Stimulated activated CD8-positive, alpha-beta memory T cell treated with anti-CD3 and anti-CD28 coated beads, Interleukin-15, amount 100 ng/mL, for 1 hour (primary cell): ENCODE measurements at places on chromosomes 6 and 20.

- DNase-seq, result no peak
Measured at GRCh38 chr6:89842228-89842627, 12.5 kb downstream of the CASP8AP2 start.

DNA sequence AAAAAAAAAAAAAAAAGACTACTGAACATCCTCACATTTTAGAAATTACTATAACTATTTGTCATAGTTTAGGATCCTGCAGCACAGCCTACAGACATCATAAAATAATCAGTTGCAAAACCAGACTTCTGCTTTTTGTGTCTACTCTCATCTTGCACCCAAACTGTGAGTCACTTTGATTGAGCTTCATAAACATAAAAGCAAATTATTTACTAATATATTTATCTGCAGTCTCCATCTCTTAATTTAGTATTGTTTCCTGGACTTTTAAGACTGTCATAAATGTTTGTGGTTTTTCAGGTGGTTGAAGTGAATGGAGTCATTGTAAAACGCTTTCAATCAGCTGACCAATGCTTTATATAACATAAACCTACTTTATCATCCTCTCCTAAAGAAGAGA, 14.8 kb upstream of the CALHM6 start:
- DNase-seq, result no peak

DNA sequence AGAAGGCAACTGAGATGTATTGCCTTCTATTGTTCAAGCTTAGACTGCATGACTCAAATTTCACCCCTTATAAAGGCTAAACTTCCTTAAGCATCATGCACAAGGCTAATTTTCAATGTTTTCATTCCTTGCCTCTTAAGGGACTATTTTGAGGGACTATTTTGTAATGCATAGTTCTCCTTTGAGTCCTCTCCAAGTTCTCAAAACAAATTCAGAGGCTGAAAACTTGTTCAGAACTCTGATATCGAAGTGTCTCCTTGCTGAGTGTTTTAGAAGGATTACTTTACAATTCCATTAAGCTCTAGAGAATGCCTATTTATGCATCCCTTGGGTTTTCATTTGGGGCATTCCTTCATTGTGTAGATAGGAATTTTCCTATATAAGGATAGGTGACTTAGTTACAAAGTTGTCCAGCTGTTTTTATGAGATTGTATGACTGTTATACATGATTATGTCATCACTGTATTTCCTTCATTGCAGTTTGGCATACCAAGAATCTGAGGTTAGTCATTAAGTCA, 41.7 kb downstream of the COL19A1 start:
- DNase-seq, result no peak

DNA sequence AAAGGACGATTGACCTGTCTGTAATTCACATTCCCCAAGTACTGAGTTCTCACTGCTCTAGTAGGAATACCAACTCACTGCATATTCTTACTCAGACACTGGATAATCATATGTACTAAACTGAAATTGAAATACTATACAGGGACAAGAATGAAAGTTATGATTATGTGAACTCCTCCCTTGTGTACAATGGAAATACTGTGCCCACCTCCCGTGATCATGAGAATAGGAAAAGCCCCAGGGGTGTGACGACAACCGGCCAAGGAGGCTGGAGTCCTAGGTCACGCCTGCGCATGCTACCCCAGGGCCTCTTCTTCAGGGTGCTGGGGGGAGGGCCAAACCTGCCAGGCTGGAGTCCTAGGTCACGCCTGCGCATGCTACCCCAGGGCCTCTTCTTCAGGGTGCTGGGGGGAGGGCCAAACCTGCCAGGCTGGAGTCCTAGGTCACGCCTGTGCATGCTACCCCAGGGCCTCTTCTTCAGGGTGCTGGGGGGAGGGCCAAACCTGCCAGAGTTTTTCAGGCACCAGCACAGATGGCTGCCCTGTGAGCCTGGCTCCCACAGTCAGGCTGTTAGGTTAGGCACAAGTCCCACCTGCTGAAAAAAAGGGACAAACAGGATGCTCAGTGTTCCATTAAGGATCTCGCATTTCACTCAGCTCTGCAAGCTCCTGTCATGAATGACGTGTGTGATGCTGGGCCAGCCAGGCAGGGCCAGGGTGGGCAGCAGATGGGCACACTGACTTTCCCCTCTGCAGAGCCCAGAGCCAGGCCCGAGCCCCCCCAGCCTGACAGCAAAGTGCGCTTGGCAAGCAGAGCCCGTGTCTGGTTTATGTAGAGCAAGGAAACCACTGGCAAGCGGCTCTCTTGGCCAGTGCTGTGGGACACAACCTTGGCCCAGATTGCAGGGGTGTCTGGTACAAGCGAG, 107.7 kb downstream of the FOXF2 start:
- no peak for DNase-seq

DNA sequence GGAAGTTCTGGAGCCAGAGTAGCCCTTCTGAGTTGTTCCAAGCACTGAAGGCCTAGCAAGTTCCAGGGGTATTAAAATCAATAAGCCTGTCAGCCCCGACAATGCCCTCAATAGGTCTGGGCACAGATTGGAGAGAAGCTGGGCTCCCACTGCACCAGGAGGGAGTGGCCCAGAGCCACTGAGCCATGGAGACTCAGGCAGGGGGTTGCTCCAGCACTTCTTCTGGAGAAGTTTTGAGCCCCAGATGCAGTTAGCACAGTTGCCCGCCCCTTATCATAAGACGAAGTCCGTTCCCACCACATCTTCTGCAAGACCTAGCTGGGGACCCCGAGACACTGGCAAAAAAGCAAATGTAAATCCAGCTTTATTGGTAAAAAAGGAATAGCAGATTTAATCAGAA, 13.0 kb downstream of the DEFB132 start:
- no peak for DNase-seq

- no peak for DNase-seq
Measured at GRCh38 chr20:53428996-53429395, 164.6 kb downstream of the ZNF217 start.

DNA sequence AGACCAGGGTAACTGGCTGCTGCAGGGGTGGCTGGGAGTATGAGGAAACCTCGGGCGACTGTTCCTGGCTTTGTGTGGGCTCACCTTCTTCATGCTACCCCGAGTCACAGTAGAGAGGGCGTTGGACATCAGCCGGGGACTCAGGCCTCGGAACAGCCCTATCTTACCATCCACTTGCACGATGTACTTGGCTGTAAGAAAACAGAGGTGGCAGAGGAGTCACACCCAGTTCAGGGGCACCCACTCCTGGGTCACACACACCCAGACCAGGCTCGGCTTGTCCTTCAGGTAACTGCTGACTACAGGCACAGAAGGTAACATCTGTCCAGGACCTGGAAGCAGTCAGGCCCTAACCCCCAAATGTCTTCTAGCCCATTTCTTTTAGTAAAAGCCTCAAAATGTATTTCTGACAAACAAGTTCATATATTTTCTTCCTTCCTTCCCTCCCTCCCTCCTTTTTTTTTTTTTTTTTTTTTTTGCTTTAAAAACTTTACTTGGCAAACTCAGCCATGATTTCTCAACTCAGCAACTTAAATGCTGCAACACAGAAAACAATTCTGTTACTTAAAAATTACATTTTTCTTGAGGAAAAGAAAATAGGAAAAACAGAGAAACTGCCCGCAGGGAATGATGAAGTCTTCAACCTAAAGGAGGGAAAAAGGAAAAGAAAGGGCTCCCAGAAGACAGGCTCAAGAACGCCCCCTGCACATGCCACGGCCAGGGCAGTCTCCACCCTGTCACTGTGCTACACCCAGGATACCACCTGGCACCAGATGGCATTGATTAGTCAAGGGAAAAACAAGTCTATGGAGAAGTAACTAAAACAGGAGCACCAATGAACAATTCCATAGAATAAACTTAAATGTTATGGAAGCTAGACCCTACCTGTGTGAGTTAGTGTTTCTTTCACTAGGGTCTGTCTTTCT, 7.3 kb downstream of the MTCH1 start:
- no peak for DNase-seq

- no peak for DNase-seq
Measured at GRCh38 chr6:53982366-53983050, 128.7 kb upstream of the MLIP start.

GRCh38 chr6:31246051-31246521, 25.8 kb downstream of the HLA-C start:
- DNase-seq, result no peak

- no peak for DNase-seq
Measured at GRCh38 chr6:161414180-161414579, 140.3 kb upstream of the AGPAT4 start.

DNA sequence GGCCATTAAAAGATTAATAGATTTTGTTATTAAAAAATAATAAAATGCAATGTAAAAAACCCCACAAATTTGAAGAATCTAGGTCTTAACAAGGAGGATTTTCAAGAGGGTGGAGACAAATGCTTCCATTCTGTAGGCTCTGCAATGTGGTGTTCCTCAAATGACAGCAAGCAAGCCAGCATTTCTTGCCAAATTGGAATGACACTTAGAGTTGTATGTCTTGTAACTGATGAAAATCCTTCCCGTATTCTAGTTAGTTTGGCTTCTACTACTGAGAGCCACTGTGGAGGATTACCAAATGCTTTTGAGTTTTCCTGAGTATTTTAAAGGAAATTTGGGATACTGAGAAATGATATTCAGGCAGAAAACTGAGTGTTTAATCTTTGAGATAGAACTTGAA, 1225.5 kb upstream of the CITED2 start:
- no peak for DNase-seq

DNA sequence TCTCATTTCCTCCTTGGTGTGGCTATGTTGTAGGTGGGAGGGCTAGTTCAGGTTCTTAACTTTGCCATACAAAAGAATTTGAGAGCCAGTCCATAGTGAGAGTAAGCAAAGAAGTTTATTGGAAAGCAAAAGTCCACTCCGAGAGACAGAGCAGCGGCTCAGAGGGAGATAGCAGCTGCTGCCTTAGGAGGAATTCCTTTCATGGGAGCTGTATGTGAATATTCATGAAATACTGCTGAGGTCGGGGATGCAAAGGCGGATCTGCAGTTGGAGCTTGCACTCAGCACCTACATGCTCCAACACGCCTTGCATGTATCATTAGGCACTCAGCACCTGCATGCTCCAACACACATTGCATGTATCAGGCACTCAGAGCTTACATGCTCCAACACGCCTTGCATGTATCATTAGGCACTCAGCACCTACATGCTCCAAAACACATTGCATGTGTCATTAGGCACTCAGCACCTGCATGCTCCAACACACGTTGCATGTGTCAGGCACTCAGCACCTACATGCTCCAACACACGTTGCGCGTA, 54.9 kb downstream of the CDH4 start:
- DNase-seq, result no peak

GRCh38 chr6:168152306-168152963, 73.4 kb upstream of the FRMD1 start:
- DNase-seq, result no peak

GRCh38 chr6:133833949-133834359, 55.0 kb upstream of the TCF21 start:
- DNase-seq, result no peak

DNA sequence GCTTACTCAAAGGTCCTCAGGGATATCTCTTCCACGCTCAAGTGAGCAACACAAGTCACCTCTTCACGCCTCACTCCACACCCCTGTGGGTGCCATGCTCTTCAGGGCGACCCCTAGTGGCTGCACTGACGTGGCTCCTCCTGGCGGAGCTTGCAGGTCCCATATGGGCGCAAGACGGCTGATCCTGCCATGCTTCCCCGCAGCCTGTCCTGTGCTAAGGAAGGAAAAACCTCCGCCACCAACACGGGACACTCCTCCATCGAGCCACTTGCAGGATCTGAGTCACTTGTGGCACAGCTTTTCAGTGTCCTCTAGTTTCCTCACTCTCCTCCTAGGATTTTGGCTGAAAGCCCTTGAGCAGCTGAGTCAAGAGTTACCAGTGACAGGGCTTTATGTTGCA, 90.7 kb downstream of the KHDC1L start:
- DNase-seq, result no peak

GRCh38 chr6:42047213-42047590, 3.1 kb upstream of the TAF8 start:
- DNase-seq, result no peak

DNA sequence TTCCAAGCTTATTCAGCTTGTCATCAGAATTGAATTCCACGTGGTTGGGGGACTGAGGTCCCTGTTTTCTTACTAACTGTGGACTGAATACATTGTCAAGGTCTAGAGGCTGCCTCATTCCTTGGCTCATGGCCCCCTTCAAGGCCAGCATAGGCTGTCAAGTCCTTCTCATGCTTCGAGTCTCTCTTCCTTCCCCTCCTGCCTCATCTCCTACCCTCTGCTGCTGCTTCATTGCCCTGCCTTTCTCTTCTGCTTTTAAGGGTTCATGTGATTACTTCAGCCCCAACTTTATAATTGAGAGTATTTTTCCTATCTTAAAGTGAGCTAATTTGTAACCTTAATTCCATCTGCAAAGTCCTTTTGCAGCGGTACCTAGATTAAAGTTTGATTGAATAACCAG, 27.6 kb upstream of the ZNF831 start:
- DNase-seq, result no peak

DNA sequence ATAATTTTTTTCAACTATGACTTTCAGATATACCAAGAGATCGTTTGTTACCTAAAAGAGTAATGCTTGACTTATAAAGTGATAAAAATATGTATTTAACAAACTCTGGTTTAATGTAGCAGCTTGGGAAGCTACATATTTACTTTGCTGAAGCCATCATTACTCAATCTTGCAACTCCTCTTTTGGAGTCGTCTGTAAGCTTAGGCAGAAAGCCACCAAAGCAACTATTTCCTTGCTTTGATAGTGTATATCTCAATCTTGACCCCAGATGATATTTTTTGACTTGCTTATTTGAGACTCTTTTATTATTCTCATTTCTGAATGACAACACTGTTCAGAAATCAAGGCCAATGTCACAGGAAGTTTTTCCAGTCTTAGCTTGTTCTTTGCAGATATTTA, 183.0 kb downstream of the SAMD5 start:
- no peak for DNase-seq

DNA sequence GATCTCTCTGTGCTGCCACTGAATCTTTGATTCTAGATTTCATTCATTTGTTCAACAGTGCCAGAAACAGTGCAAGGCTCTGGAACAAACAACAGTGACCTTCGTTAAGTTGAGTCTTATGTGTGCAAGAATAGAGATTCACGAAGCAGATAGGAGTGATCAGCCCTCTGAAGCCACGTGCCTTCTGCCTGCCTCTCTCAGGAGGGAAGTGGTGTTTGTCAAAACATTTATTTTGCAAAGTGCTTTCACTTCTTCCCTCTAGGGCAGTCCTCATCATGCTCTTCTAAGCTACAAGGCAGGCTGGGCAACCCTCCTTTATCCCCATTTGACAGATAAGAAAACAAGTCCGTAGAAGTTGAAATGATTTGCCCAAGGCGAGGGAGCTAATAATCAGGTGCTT, 204.3 kb downstream of the TFAP2C start:
- no peak for DNase-seq
